ENCODE measurements at places on chromosomes 4 and X. TPM values are rescaled to one million over a fixed set of nuclear protein-coding genes. Genes with fewer than 3 reads are reported as not detected.

FGFBP2 gene
- not detected for total RNA-seq

GNRHR gene
- total RNA-seq, result not detected

- peak; percentile 13 for DNase-seq
Measured at GRCh38 chrX:35076061-35076460, 133.5 kb downstream of the FAM47B start.

GRCh38 chr4:40458683-40459082 lies 123.5 kb downstream of the CHRNA9 start:
- DNase-seq, result no peak

DNA sequence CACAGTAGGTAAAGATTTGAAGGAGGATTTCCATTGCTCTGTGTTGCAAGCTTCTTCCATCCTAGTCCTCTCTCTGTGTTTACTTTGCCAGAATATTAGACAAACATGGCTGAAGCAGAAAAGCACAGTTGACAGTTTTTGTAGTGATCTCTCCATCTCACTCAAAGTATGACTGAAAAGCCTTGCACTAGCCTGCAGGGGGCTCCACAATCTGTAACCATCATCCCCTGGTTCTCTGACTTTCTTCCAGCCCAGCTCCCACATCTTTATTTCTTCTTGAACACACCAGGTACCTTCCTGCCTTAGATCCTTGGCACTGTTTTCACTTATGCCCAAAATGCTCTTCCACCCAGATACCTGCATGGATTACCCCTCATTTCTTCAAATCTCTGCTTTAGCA lies 34.1 kb upstream of the HHIP start:
- DNase-seq, result peak; percentile 20
